Epithelial cell of proximal tubule (primary cell): ENCODE measurements at places on chromosomes 2 and 18. TPM values are rescaled to one million over a fixed set of nuclear protein-coding genes. Genes with fewer than 3 reads are reported as not detected.

- DNase-seq, result no peak
These were observed 309.8 kb upstream of the COL3A1 start for GRCh38 chr2:188664416-188664815.

GRCh38 chr2:42877511-42877910 lies 85.1 kb upstream of the HAAO start:
- no peak for DNase-seq

GRCh38 chr2:144322379-144322778 lies 197.5 kb downstream of the ZEB2 start:
- DNase-seq, result no peak

GRCh38 chr2:13006829-13007717 lies 290.3 kb downstream of the TRIB2 start:
- DNase-seq, result peak; percentile 10

DNA sequence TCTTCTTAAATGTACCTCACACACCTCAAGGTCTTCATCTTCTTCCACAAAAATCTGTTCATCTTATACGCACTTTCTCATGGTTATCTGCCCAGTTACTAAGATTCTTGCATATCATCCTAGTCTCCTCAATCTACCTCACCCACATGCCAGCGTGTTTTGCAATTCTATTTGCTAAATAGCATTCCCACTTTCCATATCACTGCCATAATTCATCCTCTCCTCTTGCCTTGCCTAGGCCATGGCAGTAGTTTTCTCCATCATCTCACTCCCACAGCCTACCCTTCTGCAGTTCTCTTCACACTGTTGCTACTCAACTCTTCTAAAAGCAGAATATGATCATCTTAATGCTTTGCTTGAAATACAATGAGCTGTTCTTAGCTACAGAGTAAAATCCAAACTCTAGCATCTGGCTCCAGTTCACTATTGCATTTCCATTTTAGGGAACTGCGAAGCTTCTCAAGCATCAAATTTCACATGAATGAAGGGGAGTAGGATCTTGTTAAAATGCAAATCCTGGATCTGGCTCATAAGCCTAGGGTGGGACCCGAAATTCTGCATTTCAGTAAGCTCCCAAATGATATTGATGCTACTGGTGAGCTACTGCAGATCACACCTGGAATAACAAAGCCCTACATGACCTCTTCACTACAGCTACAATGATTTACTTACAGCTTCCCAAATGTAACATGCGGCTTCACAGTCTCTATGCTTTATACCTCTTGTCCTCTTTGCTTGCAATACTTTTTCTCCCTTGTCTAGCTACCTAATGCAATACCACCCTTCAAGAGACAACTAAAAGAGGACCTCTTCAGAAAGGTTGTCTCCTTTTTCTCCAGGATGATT lies 293.9 kb downstream of the SATB2 start:
- no peak for DNase-seq

GRCh38 chr2:167423731-167424130 lies 535.5 kb downstream of the XIRP2 start:
- no peak for DNase-seq

- DNase-seq, result peak; percentile 1
These were observed 8.2 kb upstream of the GPR17 start for GRCh38 chr2:127637725-127638252.

GRCh38 chr2:201127152-201127511 lies 11.2 kb downstream of the CFLAR start:
- no peak for DNase-seq

- DNase-seq, result no peak
These were observed 21.2 kb upstream of the ACVR1 start for GRCh38 chr2:157897106-157897971.

- DNase-seq, result peak; percentile 2
These were observed 467.3 kb upstream of the ETAA1 start for GRCh38 chr2:66929632-66930338.

DNA sequence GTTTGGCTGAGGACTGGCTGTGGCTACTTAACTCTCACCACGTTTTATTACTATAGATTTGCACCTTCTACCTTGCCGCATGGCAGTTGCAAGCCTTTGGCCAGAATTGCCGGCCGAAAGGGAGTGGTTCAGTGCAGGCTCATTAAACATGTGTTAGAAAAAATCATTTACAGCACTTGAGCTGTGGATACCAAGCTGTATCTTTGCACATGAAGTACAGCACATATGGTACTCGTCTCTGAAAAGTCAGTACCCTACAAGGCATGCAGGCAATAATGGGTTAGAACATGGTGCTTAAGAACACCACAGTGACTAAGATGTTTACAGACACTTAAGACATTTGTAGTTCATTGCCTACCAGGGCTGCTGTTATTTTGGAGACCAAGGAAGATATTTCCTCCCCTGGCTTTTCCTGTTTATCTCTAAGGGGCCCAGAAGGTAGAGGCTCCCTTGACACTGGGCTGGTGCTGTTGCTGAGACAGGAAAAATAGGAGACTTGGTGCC lies 103.1 kb downstream of the ZNF532 start:
- DNase-seq, result no peak

ADD2 gene
- 21.3 and 23.0 TPM in 2 replicates for total RNA-seq

IL1RL1 gene
- 0.58 and 4.7 TPM in 2 replicates for total RNA-seq

GRCh38 chr2:16104315-16104948 lies 164.1 kb downstream of the MYCN start:
- DNase-seq, result peak; percentile 12

- DNase-seq, result no peak
These were observed 199.6 kb upstream of the FBXO11 start for GRCh38 chr2:48105848-48106247.

DNA sequence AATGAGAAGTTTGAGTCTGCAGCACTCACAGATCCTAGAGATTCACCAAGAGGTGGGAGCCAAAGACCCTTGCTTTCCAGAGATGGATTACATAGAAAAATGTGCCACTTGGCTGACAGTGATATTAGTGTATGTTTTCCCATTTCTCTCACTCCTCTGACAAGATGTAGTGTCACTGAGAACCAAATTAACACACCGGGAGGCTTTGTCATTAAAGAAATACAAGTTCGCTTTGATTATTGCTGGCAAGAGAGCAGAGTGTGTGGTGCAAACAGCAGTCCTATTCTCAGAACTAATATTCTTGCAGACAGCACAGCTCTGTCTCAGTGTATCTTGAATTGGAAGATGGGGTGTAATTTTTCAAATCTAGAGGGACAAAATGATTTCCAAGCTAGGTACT lies 171.6 kb upstream of the SETBP1 start:
- DNase-seq, result no peak

- DNase-seq, result peak; percentile 43
These were observed 202.3 kb upstream of the TCF4 start for GRCh38 chr18:55790296-55790695.

COL4A4 gene
- 1.7 and 5.2 TPM in 2 replicates for total RNA-seq
